DMS153 (cell line): ENCODE measurements at places on chromosomes 6 and 20.

GRCh38 chr6:170128346-170128745 lies 162.5 kb downstream of the DLL1 start:
- DNase-seq, result no peak

GRCh38 chr6:63802606-63803206 lies 167.1 kb downstream of the PHF3 start:
- DNase-seq, result no peak

GRCh38 chr20:62860391-62860923 lies 1.2 kb downstream of the TCFL5 start:
- DNase-seq, result no peak

- DNase-seq, result no peak
Measured at GRCh38 chr20:63406617-63407245, 45.6 kb upstream of the CHRNA4 start.

- no peak for DNase-seq
Measured at GRCh38 chr6:2183752-2184151, 61.7 kb downstream of the GMDS start.
